ENCODE measurements at places on chromosomes 6 and 20. TPM values are rescaled to one million over a fixed set of nuclear protein-coding genes. Genes with fewer than 3 reads are reported as not detected.

The HSPA1B gene
- total RNA-seq = 110 TPM

The LAMA4 gene
- total RNA-seq = 39.1 TPM

The SPTLC3 gene
- 1.9 TPM for total RNA-seq

The RALGAPA2 gene
- total RNA-seq = 60.4 TPM

The BTN1A1 gene
- total RNA-seq = not detected

The OOEP gene
- total RNA-seq = not detected

The TCP11 gene
- total RNA-seq = not detected

GRCh38 chr6:74596588-74596987 is 609.3 kb downstream of the COL12A1 start:
- no peak for DNase-seq
- no peak overlapping the region for H3K4me3 ChIP-seq
- H3K36me3 ChIP-seq = no peaks in the 10 kb centered on the region
- no peak overlapping the region for H3K27ac ChIP-seq
- no peaks in the 10 kb centered on the region for H3K4me1 ChIP-seq

DNA sequence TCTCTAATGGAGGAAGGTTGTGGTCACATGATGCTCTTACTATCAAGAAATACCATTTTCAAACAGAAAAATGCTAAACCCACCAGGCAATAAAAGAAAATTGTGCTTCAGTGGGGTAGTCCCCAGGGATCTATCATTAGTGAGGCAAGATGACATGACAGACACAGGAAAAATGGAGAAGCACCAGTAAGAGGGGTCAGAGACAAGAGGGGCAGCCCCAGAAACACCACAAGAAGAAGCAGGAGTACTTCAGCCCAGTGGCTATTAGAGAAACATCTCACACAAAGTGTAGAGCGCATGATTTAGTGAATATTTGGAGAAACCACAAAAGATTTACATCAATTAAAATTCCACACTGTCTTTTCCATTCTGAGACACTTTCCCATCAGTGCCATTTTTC is 10.2 kb upstream of the TMEM200A start:
- DNase-seq = no peak
- H3K27ac ChIP-seq = no peak overlapping the region
- H3K27me3 ChIP-seq = no peaks in the 10 kb centered on the region
- no peaks in the 10 kb centered on the region for H3K36me3 ChIP-seq
- no peaks in the 10 kb centered on the region for H3K4me1 ChIP-seq

DNA sequence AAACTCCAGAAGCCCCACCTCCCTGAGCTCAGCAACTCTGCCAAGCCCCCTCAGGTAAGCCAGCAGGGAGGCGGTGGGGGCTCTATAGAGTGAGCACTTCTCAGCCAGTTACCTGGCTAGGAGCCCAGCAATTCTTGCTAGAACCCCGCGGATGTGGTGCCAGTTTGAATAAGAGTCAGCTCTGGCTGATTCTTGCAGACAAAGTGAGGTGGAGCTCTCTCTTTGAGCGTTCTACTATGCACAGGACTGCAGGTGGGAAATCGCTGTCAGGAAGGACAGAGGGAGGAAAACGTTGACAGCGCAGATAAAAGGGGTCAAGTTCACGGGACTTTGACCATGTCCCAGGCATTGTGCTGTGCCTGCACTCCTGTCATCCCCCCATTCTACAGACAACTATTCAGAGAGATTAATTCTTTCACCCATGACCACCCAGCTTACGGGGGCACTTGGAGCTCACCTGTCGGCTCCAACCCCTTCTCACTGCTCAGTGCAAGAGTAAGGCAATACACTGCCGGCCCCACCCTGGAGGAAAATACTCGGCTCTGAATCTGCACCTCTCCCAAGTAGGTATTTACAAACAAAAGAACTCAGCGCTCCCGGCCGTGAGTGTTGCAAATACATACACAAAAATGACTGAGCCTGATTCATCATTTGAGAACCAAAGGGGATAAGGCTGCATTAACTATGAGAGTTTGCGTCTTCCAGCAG is 92.9 kb downstream of the ANKRD60 start:
- DNase-seq = no peak
- no peaks in the 10 kb centered on the region for H3K36me3 ChIP-seq
- peaks cover 92% of the 10 kb centered on the region for H3K27me3 ChIP-seq
- no peak overlapping the region for H3K27ac ChIP-seq
- peaks cover 21% of the 10 kb centered on the region for H3K4me1 ChIP-seq

- no peak overlapping the region for H3K4me3 ChIP-seq
- no peaks in the 10 kb centered on the region for H3K27me3 ChIP-seq
- H3K36me3 ChIP-seq = peaks cover 33% of the 10 kb centered on the region
- no peaks in the 10 kb centered on the region for H3K4me1 ChIP-seq
These were observed 180.0 kb downstream of the TMEM242 start for GRCh38 chr6:157143171-157143889.

- H3K27me3 ChIP-seq = no peaks in the 10 kb centered on the region
These were observed 113.7 kb upstream of the GGTLC1 start for GRCh38 chr20:24102290-24102689.

DNA sequence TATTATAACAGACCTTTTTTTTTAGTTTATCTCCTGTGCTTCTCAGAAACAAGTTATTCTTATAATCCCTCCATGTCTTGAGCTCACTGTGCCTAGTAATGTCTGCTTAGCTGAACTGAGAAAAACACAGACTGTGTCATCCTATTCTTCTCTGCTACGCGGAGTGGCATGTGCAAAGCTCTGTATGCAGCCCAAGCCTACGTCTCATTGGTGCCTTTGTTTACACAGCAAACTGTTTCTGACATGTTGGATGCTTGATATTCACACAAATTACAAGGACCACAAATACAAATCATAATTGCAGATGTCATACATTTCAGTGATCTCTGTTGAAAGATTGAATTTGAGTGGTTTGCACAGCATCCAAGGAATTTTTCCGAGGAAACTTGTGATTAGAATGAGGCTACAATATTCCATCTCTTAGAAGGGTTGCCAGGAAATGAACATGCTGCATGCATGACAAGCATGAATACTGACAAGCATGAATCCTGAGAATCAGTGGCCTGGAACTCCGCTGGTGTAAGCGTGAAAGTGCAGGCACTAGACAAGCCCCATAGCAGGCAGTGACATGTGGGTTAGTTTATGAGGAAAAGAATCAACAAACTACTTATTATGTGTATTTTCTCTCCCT is 128.4 kb upstream of the SGK1 start:
- H3K27ac ChIP-seq = no peak overlapping the region
- DNase-seq = peak; percentile 32
- H3K27me3 ChIP-seq = no peaks in the 10 kb centered on the region

GRCh38 chr20:55200317-55200716 is 724.9 kb downstream of the DOK5 start:
- H3K4me3 ChIP-seq = no peak overlapping the region
- no peak overlapping the region for H3K27ac ChIP-seq
- DNase-seq = no peak
- H3K27me3 ChIP-seq = no peaks in the 10 kb centered on the region
- H3K4me1 ChIP-seq = no peaks in the 10 kb centered on the region

GRCh38 chr6:25968769-25969168 is 6.2 kb downstream of the TRIM38 start:
- no peak overlapping the region for H3K27ac ChIP-seq
- H3K36me3 ChIP-seq = peaks cover 86% of the 10 kb centered on the region
- peaks cover 86% of the 10 kb centered on the region for H3K4me1 ChIP-seq

GRCh38 chr6:19415605-19416326 is 421.4 kb upstream of the ID4 start:
- no peaks in the 10 kb centered on the region for H3K4me1 ChIP-seq
- H3K27me3 ChIP-seq = no peaks in the 10 kb centered on the region
- H3K27ac ChIP-seq = no peak overlapping the region
- H3K36me3 ChIP-seq = no peaks in the 10 kb centered on the region
- H3K4me3 ChIP-seq = no peak overlapping the region
- no peak for DNase-seq

DNA sequence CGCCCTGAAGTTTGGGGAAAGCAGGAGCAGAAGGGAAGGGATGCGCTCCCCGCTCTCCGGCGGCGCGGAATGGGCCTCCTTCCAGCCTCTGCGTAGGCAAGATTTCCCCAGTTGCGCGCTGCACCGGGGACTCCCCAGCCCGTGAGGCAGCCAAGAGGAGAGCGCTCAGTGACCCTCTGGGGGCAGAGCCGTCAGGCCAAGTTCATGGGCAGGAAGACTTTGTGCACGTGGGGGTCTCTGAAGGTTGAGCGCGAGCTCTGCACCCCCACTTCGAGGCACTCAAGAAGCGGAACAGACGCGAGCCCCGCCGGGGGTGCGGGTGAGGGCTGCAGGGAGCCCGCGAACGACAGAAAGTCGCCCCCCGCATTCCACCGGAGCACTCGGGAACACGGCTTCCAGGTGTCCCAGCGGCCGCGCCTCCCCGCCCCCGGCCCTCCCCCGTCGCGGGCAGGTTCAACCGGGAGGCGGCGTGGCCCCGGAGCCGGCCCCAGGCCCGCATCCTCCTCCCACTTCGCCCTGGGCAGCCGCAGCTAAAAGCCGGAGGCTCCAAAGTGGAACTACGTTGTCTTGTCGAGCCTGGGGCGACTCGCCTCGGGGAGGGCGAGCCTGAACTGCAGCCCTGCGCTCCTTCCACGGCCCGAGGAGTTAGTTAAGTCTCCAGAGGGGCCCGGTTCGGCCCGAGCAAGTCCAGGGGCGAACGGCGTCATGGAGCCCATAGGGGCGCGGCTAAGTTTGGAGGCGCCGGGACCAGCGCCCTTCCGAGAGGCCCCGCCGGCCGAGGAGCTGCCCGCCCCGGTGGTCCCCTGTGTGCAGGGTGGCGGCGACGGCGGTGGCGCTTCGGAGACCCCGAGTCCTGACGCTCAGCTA is at the start of gene PPP1R3G:
Gene PPP1R3G (plus strand): TSS at position 561 of the 867 bp plus-strand sequence. CDS start 145 bp downstream, at position 706.
- peaks cover 31% of the 10 kb centered on the region for H3K27me3 ChIP-seq
- DNase-seq = peak; percentile 80
- H3K27ac ChIP-seq = peak within 1 kb of the TSS; percentile 65
- H3K4me1 ChIP-seq = peaks cover 31% of the 10 kb centered on the region

GRCh38 chr20:42485556-42485955 is 704.1 kb downstream of the PTPRT start:
- no peaks in the 10 kb centered on the region for H3K4me1 ChIP-seq
- H3K36me3 ChIP-seq = no peaks in the 10 kb centered on the region
- H3K4me3 ChIP-seq = no peak overlapping the region
- no peak for DNase-seq
- no peak overlapping the region for H3K27ac ChIP-seq

DNA sequence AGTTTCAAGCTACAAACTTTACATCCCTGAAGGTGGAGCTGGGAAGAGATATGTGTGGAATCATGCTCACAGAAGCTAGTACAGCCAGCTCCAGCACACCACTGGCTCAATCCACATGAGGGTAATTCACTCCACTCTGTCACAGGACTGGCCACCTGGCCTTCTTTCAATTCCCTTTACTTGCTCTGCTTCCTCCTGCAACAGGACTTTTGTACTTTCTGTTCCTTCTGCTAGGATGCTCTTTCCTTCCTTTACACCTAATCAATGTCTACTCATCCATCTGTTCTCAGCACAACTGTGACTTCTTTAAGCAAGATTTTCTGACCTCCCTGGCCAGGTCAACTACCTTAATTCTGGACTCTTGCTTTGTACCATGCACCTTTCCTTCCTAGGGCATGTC is 39.4 kb upstream of the MYB start:
- H3K36me3 ChIP-seq = no peaks in the 10 kb centered on the region
- H3K4me1 ChIP-seq = no peaks in the 10 kb centered on the region
- H3K4me3 ChIP-seq = no peak overlapping the region

DNA sequence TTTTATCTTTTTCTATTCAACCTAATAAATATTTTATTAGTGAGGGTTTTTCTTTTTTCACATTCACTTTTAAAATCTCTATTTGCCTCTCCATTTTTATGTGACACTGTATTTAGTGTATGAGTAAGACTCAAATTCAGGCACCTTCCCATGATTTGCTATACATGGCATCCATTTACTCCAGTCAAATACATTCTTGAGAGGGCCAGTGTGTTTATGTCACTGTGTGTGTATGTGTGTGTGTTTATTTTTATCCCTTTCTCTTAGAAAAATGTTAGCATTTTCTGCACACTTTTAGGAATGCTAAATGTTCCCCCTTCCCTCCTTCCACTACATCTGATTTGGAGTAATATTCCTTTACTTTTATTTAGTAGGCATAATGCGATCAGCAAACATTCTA is 290.0 kb downstream of the PACRG start:
- H3K36me3 ChIP-seq = no peaks in the 10 kb centered on the region
- no peak overlapping the region for H3K27ac ChIP-seq
- no peaks in the 10 kb centered on the region for H3K27me3 ChIP-seq
- H3K4me1 ChIP-seq = no peaks in the 10 kb centered on the region

- H3K27ac ChIP-seq = no peak overlapping the region
- H3K4me1 ChIP-seq = no peaks in the 10 kb centered on the region
- H3K27me3 ChIP-seq = no peaks in the 10 kb centered on the region
- no peaks in the 10 kb centered on the region for H3K36me3 ChIP-seq
- H3K4me3 ChIP-seq = no peak overlapping the region
These were observed 49.8 kb upstream of the ENPP5 start for GRCh38 chr6:46220352-46221221.

DNA sequence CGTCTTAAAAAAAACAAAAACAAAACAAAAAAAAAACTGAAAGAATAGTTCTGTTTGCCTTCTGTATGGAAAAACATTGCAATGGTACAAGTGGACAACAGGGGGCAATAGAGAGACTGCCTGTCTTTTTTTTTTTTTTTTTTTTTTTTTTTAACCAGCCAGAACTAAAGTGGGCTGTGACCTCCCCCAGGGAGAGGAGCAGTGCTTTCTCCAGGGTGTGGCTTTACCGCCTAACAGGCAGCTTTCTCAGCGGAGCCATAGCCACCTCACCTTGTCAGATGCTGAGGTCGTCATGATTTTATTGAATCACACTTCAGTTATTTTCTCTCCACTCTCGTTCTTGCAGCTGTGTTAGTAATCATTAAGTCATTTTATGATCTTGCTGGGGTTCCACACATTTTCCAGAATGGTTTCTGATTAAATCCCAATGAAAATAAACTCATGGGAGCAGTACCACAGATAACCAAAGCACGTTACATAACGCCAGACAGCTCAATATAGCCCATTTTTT is 78.4 kb downstream of the GMPR start:
- peaks cover 38% of the 10 kb centered on the region for H3K4me1 ChIP-seq
- no peak overlapping the region for H3K4me3 ChIP-seq
- H3K27me3 ChIP-seq = no peaks in the 10 kb centered on the region

GRCh38 chr6:119521251-119521650 is 171.7 kb upstream of the MAN1A1 start:
- no peaks in the 10 kb centered on the region for H3K36me3 ChIP-seq
- peak; percentile 33 for DNase-seq
- no peaks in the 10 kb centered on the region for H3K4me1 ChIP-seq
- H3K27ac ChIP-seq = no peak overlapping the region

DNA sequence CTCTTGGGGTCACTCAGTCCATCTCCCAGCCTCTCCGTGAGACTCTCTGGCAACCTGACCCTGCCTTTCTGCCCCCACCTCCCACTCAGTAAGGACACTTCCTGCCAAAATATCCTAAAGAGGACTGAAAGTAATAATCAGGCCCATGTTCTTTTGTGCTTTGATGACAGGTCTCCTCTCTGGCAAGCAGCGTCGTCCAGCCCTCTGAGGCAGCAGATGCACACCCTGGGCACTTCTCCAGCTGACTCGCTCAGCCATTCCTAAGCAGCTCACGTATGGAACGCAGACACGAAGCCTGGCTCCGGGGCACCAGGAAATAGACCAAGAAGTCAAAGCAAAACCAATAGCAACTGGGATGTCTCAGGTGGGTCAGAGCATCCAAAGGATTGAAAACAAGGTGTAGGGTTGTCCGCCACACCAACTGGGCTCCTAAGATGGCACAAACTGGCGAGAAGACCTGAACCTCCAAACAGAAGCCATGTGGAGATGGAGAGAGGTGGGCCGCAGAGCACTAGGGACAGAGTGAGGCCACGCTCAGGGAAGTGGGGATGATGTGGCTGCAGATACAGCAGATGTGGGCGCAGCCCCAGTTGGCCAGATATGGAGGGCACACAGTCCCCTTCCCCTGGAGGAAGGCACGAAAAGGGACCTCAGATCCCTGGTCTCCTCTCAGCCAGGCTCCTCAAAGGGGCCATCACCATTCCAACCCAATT is 99.3 kb downstream of the PRND start:
- peak overlapping the region; percentile 81 for H3K4me3 ChIP-seq
- DNase-seq = no peak
- no peaks in the 10 kb centered on the region for H3K27me3 ChIP-seq
- H3K4me1 ChIP-seq = peaks cover 59% of the 10 kb centered on the region
- H3K36me3 ChIP-seq = no peaks in the 10 kb centered on the region
- H3K27ac ChIP-seq = no peak overlapping the region
